ENCODE measurements at places on chromosomes 1 and 21.

DNA sequence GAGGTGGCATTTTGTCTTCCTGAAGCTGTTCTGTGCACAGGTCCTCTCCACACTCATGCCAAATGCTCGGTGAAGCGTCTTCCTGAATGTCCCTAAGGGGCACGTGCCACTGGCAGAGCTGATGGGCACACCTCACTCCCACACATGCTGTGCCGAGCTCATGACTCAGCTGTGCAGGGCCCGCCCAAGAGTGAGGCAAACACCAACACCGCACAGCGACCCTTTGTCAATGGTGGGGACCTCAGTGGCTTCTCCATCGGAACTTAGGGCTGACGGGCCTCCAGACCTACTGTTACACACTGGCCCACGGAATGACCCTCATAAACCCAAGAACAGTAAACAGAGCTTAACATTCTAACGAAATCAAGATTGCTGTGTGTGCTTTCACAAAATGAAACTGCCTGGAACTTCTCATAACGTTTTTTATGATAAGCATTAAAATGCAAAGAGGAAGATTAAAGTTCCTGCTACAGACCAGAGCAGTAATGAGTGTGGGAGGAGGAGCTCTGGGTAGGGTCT, 89.3 kb downstream of the SIM2 start:
- no peak for DNase-seq

GRCh38 chr1:5490635-5491034, 501.6 kb downstream of the NPHP4 start:
- no peak for DNase-seq

- no peak for DNase-seq
Measured at GRCh38 chr21:24276204-24276603, 1331.1 kb downstream of the MRPL39 start.

GRCh38 chr1:119903443-119903835, 7.1 kb upstream of the ADAM30 start:
- no peak for DNase-seq

DNA sequence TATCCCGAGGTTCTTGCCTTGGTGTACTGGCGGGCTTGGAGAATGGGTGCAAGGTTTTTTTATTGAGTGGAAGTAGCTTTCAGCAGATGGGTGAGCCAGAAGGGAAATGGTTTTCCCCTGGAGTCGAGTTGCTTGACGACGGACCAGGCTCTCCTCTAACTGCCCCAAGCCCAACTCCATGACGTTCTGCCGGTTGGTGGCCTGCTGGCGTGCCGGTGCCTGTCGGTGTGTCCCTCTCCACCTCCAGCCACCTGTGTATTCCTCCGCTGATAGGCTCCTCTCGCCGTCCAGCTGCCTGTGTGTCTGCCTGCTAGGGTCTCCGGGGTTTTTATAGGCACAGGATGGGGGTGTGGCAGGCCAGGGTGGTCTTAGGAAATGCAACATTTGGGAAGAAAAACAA, 34.3 kb upstream of the PTGFRN start:
- DNase-seq = no peak

- DNase-seq = no peak
Measured at GRCh38 chr1:19113697-19114092, 96.4 kb downstream of the UBR4 start.

DNA sequence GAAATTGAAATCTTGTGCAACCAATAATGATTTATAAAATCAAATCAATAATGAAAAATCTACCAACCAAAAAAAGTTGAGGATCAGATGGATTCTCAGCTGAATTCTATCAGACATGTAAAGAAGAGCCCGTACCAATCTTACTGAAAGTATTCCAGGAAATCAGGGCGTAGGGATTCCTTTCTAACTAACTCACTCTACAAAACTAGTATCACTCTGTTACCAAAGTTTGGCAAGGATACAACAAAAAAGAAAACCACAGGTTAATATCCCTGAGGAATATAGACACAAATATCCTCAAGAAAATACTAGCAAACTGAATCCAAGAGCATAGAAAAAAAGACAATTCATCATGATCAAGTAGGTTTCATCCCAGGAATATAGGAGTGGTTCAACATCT, 52.8 kb upstream of the ADGRL4 start:
- DNase-seq = no peak

- DNase-seq = no peak
Measured at GRCh38 chr1:157992031-157992832, 1.2 kb upstream of the KIRREL1 start.

- DNase-seq = no peak
Measured at GRCh38 chr1:223208164-223209076, 65.4 kb upstream of the TLR5 start.

DNA sequence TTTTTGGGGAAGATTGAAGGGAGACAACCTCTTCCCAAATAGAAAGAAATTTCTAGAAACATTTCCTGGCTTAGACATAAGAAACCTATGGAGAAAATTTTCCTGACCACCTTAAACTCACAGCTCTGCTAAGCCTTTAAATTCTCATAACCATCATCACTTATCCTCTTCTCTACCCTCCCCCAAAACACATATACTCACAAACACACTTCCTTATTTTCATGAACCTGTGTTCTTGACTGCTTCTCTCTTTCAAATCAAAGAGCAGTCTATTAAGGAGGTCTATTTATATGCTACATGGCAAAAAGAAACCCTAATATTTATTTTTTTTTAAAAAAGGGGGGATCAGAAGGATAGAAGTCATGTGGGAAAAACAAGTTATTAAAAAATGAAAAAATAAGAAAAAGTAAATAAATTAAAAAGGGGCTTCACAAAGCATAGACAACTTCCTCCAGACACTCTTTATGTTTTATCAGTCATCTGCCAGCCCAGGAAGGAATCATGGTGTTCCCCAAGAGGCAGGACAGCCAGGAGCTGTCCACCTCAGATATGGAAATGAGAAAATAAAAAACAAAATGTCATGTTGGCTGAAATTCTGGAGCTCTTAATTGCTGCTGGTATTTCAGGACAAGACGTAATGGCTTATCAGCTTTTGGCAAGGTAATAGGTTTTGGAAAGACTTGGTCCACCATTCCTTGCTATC, 12.8 kb upstream of the RGS2 start:
- DNase-seq = no peak

GRCh38 chr1:26094677-26095383, 16.8 kb upstream of the PDIK1L start:
- DNase-seq = no peak

DNA sequence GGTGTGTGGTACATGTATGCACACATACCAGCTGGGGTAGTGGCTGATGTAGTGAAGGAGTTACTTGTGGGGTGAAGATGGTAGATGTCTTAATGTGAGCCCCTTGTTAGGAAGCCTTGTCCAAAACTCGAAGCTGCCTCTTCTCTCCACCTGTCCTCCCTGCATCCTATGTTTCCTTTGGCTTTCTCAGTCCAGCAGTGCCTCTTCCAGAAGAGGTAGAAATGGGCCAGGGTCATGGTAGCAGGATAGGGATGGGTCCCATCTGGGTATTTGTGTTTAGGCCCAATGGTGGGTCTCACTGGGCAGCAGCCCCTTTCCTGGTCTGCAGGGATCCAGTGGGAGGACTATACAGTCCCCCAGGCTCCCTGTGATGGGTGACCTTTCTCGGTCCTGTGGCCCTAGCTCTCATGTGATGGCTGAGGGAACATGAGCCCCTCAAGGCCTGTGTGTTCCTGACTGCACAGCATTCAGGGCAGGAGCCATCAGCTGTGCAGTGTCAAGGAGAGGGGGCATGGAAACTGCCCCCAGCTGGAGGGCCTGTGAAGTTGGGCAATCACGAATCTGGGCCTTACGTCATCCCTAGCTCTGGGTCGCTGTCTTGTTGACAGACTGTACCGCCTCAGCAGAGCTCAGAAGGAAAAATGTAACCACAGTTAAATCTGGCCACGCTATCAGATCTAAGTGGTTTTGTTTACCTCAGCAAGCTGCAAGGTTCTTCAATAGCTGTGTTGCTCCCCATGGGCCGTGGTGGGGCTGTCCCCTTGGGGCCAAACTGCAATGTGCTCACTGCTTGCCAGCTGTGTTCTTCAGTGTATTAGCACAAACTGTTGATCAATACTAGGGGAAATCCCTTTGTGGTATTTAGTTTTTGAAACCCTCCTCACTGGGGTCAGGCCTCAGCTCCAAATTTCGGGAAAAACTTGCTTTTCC, 82.7 kb downstream of the NOS1AP start:
- no peak for DNase-seq

DNA sequence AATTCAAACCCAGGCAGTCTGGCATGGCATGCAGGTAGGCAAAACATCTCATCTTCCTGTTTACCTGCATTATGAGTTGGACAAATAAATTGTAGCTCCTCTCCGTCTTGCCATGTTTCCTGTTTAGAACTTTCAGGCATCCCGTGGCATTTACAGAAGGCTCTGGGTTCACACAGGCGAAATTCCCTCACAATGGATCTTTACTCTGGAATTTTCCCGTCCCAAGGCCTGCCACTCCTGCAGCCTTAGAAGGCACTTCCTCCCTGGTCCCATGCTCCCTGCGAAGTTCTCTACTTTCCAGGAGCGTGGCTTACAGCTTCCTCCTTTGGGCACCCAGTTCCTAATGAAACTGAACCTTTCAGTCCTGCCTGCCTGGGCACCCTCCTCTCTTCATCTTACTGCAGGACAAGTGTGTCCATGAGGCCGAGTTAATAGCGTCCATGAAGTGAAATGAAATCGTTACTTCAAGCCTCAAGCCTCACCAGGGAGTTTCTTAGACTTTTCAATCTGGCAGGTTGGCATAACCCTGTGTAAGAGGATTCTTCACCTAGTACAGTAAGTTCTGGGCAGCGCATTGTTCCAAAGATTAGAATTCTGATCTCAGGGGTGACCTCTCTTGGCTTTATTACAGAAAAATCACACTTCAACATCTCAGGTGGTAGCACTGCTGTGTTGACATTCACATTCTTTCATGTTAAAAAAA, 36.8 kb upstream of the AHCYL1 start:
- no peak for DNase-seq

GRCh38 chr1:94100785-94101612, 19.9 kb downstream of the ABCA4 start:
- no peak for DNase-seq

GRCh38 chr21:34988139-34988538, 61.0 kb downstream of the RUNX1 start:
- no peak for DNase-seq

DNA sequence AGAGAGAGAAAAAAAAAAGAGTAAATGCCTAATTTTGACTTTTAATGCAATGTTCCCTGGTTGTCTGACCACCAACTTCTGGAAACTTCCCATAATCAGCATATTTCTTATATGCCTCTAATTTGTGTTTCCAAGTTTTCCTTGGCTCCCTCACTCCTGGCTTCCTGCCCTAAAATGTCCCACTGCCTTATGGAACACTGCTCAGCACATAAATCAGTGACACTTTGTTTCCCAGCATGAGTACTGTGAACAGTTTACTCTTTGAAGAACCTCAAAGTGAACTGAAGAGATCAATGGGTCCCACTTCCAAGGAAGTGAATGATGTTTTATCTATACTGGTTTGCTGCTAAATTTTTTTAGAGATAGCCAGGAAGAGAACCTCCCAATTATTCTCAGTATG, 271.3 kb upstream of the PRMT6 start:
- DNase-seq = no peak

DNA sequence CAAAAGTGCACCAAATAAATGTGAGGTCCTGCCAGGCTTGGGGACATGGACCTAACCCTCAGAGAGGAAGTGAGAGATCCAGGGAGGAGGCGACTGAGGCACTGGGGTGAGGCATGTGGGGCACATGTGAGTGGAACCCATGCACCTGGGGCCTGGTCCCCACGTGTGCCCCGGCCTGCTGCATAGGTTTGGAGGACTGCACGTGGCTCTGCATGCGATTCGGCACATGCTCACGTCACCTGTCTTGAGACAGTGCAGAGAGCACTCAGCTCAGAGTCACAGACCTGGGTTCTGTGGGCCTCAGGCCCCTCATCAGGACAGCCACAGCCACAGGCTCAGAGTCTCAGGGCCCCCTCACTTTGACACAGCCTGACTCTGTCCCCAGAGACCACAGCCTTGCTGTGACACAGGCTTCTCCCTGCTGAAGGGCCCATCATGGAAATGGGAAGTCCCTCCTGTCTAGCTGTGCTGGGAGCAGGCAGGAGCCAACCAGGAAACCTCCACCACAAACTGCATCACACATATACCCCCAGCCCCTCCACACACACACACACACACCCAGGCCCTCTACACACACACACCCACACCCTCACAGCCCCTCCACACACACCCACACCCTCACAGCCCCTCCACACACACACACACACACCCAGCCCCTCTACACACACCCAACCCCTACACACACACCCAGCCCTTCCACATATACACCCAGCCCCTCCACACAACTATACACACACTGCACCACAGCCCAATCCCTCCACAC, 48.2 kb downstream of the SLC9A1 start:
- DNase-seq = no peak

DNA sequence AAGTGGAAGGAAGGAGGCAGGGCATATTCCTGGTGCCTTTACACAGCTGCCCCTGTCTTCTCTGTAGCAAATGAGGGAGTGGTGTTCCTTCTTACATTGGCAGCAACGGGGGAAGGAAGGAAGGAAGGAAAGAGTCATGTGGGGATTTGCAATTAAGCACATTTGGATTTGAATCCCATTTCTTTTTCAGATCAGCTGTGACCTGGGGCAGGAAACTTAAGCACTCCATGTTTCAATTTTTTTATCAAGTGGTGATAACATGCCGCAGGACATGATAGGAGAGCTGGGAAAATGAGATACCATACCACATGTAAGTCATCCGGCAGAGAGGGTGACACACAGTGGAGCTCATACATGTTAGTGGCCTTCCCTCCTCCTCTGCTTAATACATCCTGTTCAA, 186.8 kb downstream of the APP start:
- no peak for DNase-seq

DNA sequence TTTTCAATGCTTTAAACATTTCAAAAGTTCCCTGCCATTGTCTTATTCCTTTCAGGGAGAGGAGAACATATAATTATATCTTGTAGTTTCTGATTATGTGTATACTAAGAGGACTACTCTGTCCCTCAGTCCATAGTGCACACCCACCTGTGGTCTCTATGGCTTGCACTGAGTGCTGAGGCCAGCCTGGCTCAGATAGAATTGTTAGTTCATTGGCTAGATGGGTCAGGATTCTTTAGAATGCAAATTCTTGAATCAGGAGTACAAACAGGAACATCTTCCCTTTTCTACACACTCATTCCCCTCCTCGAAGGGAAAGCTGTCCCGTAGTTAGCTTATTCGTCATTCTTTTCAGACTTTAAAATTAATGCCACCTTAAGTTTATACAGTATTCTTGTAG, 8.2 kb downstream of the BACH1 start:
- DNase-seq = no peak

DNA sequence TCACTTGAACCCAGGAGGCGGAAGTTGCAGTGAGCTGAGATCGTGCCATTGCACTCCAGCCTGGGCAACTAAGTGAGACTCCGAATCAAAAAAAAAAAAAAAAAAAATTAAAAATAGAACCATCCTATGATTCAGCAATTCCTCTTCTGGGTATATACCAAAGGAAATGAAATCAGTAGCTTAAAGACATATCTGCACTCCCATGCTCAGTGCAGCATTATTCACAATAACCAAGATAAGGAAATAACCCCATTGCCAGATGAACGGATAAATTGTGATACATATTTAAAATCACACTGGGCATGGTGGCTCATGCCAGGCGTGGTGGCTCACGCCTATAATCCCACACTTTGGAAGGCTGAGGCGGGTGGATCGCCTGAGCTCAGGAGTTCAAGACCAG, 23.8 kb downstream of the ALDH9A1 start:
- no peak for DNase-seq

- no peak for DNase-seq
Measured at GRCh38 chr1:205950280-205950679, 7.0 kb upstream of the SLC26A9 start.

All from cerebellar nuclear complex (tissue), 1 donor.